Colonic mucosa (tissue), 4 donors: ENCODE measurements at places on chromosomes 2 and 18. TPM values are rescaled to one million over a fixed set of nuclear protein-coding genes. Genes with fewer than 3 reads are reported as not detected.

Gene OSR1
- total RNA-seq: 2.4 TPM

- no peaks in the 10 kb centered on the region for H3K4me1 ChIP-seq
- DNase-seq: no peak
- no peak overlapping the region for H3K27ac ChIP-seq
- no peak overlapping the region for H3K4me3 ChIP-seq
- H3K27me3 ChIP-seq: no peaks in the 10 kb centered on the region
Measured at GRCh38 chr18:26457611-26458353, 90.6 kb downstream of the KCTD1 start.

DNA sequence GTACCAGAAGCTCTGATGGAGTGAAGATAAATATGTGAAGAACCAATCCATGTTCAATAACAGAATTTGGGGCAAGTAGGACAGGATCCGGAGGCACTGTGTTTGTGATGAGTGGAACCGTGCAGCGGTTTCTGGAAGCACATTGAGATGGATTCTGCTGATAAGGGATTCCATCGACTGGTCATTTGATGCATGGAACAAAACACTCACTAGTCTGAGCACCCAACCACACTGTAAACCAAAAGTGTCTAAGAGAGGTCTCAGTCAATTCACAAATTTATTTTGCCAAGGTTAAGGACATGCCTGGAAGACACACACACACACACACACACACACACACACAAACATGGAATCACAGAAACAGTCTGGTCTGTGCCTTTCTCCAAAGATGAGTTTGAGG, 459.5 kb downstream of the FBXO15 start:
- no peak overlapping the region for H3K4me3 ChIP-seq
- no peak for DNase-seq
- H3K27ac ChIP-seq: no peak overlapping the region
- H3K27me3 ChIP-seq: no peaks in the 10 kb centered on the region
- no peaks in the 10 kb centered on the region for H3K36me3 ChIP-seq
- H3K4me1 ChIP-seq: no peaks in the 10 kb centered on the region

GRCh38 chr2:71556692-71557250, 103.4 kb downstream of the DYSF start:
- H3K4me3 ChIP-seq: no peak overlapping the region
- no peak for DNase-seq
- H3K4me1 ChIP-seq: no peaks in the 10 kb centered on the region
- H3K36me3 ChIP-seq: no peaks in the 10 kb centered on the region

- no peak for DNase-seq
- no peaks in the 10 kb centered on the region for H3K4me1 ChIP-seq
- H3K4me3 ChIP-seq: no peak overlapping the region
Measured at GRCh38 chr2:178377046-178377445, 73.9 kb downstream of the PRKRA start.

- no peaks in the 10 kb centered on the region for H3K36me3 ChIP-seq
- no peaks in the 10 kb centered on the region for H3K4me1 ChIP-seq
- no peak overlapping the region for H3K4me3 ChIP-seq
- no peak for DNase-seq
- no peaks in the 10 kb centered on the region for H3K27me3 ChIP-seq
Measured at GRCh38 chr2:162071001-162071400, 3.0 kb downstream of the DPP4 start.

DNA sequence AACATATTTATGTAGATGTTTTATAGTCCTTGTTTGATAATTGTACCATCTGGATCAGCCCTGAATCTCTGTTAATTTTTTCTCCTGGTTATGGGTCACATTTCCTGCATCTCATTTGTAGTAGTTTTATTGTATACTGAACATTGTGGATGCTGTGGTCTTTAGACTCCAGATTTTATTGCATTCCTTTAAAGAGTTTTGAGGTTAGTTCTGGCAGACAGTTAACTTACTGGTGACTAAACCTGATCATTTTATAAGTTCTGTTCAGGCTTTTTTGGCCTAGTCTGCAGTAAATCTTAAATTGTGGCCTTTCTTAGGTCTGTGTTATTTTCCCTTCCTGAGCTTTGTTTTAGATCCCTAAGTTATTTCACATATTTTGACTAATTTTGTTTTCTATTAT, 84.3 kb downstream of the FANCL start:
- no peak for DNase-seq
- H3K4me1 ChIP-seq: no peaks in the 10 kb centered on the region
- no peak overlapping the region for H3K27ac ChIP-seq

DNA sequence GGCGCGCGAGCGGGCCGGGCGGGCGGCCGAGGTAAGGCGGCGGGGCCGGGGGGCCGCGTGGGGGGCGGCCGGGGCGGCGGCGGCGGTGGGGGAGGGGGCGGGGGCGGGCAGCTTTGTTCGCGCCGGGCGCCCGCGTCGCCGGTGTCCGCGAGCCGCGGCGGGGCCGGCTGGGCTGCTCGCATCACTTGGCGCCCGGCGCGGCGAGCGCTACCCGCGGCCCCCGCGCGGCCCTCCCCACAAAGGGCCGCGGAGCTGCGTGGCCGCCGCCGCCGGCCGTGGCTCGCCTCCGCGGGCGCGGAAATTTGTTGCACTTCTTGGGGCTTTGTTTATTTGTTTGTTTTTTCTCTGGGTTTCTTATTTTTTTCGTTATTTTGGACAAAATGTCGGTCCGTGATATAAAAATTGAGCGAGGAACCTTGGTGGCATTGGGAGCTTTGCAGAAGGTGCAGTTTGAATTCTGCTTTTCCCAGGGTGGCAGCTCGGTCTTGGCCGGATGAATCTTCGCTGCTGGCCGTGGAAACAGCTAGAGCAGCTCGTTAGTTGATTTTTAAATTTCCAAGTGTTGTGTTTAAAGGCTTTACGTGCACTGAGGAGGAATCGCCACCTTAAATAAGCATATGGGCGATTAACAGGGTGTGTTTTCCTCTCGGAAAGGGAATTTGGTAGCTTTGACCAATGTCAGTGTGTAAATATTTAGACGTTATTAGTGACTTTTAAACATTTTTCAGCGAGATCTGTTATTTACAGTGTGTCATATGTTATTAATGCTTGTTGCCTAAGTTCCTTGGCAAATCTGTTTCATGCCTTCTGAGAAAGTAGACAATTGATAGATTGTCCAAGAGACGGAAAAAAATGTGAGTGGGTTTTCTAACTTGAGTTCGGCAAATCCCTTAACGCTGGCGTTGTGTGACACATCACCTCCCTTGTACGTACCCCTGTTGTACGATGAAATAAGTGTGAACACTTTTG, 822 bp downstream of the UBE2E3 start:
- no peaks in the 10 kb centered on the region for H3K36me3 ChIP-seq
- no peaks in the 10 kb centered on the region for H3K27me3 ChIP-seq
- DNase-seq: peak; percentile 38
- peak overlapping the region; percentile 45 for H3K4me3 ChIP-seq

DNA sequence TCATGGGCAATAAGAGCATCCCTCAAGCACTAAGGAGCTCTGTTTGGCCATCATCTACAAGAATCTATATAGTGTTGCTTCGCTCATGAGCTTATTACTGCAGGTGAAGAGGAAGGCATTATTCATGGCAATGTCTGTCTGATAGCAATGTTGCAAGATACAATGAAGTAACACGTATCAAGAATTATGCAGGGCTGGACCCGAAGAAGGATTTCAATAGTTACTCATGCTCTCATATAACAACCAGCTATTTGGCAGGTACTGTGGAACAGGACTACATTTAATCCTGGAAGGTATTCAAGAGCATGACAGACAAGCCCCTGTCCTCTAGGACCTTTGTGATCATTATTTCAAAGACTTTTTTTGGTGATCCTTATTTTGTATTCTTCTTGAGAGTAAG, 109.6 kb downstream of the LAMA3 start:
- H3K27ac ChIP-seq: no peak overlapping the region
- no peak for DNase-seq
- no peaks in the 10 kb centered on the region for H3K27me3 ChIP-seq
- H3K36me3 ChIP-seq: no peaks in the 10 kb centered on the region
- H3K4me3 ChIP-seq: no peak overlapping the region

Gene SAG
- total RNA-seq: not detected

Gene REG3A
- 0.32 TPM for total RNA-seq

DNA sequence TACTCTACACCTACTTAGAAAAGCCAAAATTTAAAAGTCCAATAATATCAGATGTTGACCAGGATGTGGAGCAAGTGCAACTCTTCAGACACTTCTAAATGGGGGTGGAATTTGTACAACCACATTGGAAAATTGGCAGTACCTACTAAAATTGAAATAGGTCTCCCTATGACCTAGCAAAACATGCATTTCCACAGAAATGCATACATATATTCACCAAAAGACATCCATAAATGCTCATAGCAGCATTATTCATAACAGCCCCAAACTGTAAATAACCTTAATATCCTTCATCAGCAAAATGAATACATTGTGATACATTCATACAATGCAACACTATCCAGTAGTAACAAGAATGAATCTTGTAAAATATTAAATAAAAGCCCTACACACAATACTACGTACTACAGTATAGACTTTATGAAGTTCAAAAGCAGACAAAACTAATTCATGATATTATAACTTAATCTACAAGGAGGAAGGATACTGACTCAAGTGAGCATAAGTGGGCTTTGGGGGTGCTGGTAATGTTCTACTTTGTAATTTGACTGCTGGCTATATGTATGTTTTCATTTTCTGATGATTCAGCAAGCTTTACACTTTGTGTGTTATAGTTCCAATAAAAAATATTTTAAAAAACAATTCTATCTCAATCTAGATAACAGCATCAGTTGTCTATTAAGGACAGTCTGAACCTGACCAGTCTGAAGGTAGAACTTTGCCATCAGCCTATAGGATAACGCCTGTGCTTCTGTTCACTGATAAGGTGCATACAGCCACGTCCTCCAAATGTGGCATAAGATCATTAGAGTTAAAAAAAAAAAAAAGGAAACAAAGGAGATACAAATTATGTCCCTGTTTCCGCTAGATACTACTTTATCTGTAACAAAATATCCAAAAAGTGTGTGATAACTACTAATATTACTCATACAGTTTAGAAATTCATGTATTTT, 6.6 kb upstream of the TNFRSF11A start:
- H3K27me3 ChIP-seq: no peaks in the 10 kb centered on the region
- H3K4me3 ChIP-seq: no peak overlapping the region
- no peaks in the 10 kb centered on the region for H3K36me3 ChIP-seq
- DNase-seq: no peak
- H3K4me1 ChIP-seq: no peaks in the 10 kb centered on the region
- H3K27ac ChIP-seq: no peak overlapping the region

DNA sequence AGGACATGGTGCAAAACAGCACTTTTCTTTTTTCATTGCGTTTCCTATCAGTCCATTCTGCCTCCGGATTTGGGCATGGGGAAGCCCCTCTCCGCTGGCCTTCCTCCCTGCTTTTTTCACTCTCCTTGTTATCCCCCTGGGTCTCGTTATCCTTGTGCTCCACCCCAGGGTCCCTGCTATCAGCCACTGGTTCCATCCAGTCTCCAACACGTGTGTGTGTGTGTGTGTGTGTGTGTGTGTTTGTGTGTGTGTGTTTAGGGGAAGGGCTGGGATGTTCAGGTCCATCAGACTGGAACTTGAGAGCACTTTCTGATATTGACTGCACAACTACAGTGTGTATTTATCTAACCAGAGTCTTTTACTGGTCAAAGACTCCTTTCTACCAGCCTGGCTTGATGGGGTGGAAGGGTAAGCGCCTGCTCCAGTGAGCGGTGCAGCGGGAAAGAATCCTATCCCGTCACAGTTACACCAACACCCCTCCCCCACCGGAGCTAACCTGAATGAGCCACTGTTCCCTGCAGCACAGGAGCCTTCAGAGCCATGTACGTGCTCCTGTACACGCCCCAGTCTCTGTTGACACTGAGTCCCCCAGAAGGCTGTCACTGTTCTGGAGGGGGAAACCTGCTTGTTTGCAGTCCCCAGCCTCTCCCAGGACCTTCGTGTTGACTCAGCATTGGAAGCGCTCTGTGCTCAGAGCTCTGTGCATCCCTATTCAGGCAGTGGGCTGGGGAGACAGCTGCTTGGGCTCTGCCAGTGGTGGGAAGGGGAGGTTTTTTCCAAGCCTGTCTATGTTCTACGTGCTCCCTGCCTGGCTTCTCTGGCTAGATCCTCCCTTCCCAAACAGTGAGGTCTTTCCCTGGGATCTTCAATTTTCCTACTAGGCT, 4.6 kb downstream of the INHA start:
- no peaks in the 10 kb centered on the region for H3K27me3 ChIP-seq
- no peak overlapping the region for H3K4me3 ChIP-seq
- no peak overlapping the region for H3K27ac ChIP-seq

Gene ARHGAP15
- total RNA-seq: 1.6 TPM

GRCh38 chr2:174485788-174486562, 854 bp downstream of the GPR155 start:
- no peaks in the 10 kb centered on the region for H3K36me3 ChIP-seq
- H3K27ac ChIP-seq: peak overlapping the region; percentile 58
- DNase-seq: peak; percentile 28
- H3K4me1 ChIP-seq: peaks cover 3% of the 10 kb centered on the region
- no peaks in the 10 kb centered on the region for H3K27me3 ChIP-seq

- no peaks in the 10 kb centered on the region for H3K36me3 ChIP-seq
- H3K27ac ChIP-seq: no peak overlapping the region
- H3K4me3 ChIP-seq: no peak overlapping the region
- no peaks in the 10 kb centered on the region for H3K4me1 ChIP-seq
- peak; percentile 84 for DNase-seq
Measured at GRCh38 chr18:11040823-11041656, 108.3 kb downstream of the PIEZO2 start.

DNA sequence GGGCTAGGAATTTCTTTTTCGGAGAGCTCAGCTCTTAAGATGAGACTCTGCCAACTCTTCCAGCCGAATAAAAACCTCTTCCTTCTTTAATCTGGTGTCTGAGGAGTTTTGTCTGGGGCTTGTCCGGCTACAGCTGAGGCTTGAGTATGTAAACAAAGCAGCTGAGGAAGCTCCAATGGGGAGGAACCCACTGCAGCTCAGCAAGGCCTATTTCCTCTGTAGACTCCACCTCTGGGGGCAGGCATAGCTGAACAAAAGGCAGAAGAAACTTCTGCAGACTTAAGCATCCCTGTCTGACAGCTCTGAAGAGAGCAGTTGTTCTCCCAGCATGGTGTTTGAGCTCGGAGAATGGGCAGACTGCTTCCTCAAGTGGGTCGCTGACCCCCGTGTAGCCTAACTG, 838.7 kb downstream of the CCDC85A start:
- H3K27me3 ChIP-seq: no peaks in the 10 kb centered on the region
- no peak overlapping the region for H3K4me3 ChIP-seq
- no peaks in the 10 kb centered on the region for H3K36me3 ChIP-seq
- no peaks in the 10 kb centered on the region for H3K4me1 ChIP-seq
- no peak for DNase-seq

Gene DES
- total RNA-seq: 24.0 TPM

Gene PCARE
- total RNA-seq: not detected

- H3K4me1 ChIP-seq: no peaks in the 10 kb centered on the region
- H3K4me3 ChIP-seq: no peak overlapping the region
- no peaks in the 10 kb centered on the region for H3K36me3 ChIP-seq
- no peak for DNase-seq
- no peak overlapping the region for H3K27ac ChIP-seq
- no peaks in the 10 kb centered on the region for H3K27me3 ChIP-seq
Measured at GRCh38 chr2:58479535-58480140, 238.5 kb upstream of the FANCL start.

- no peaks in the 10 kb centered on the region for H3K4me1 ChIP-seq
- H3K36me3 ChIP-seq: no peaks in the 10 kb centered on the region
- peak; percentile 32 for DNase-seq
- no peaks in the 10 kb centered on the region for H3K27me3 ChIP-seq
- no peak overlapping the region for H3K4me3 ChIP-seq
- H3K27ac ChIP-seq: no peak overlapping the region
Measured at GRCh38 chr2:233928594-233929351, 11.6 kb downstream of the TRPM8 start.

GRCh38 chr2:240768216-240768615, 51.8 kb downstream of the KIF1A start:
- no peak for DNase-seq
- no peaks in the 10 kb centered on the region for H3K36me3 ChIP-seq
- no peaks in the 10 kb centered on the region for H3K4me1 ChIP-seq

GRCh38 chr18:69220529-69220928, 180.2 kb upstream of the DOK6 start:
- no peaks in the 10 kb centered on the region for H3K4me1 ChIP-seq
- H3K27me3 ChIP-seq: no peaks in the 10 kb centered on the region
- H3K36me3 ChIP-seq: no peaks in the 10 kb centered on the region
- no peak overlapping the region for H3K4me3 ChIP-seq
